Inflammatory macrophage treated with lipopolysaccharide for 4 hours (primary cell): ENCODE measurements at places on chromosomes 13 and 19.

- DNase-seq = no peak
Observed at GRCh38 chr13:105464249-105464648, 1071.2 kb downstream of the EFNB2 start.

DNA sequence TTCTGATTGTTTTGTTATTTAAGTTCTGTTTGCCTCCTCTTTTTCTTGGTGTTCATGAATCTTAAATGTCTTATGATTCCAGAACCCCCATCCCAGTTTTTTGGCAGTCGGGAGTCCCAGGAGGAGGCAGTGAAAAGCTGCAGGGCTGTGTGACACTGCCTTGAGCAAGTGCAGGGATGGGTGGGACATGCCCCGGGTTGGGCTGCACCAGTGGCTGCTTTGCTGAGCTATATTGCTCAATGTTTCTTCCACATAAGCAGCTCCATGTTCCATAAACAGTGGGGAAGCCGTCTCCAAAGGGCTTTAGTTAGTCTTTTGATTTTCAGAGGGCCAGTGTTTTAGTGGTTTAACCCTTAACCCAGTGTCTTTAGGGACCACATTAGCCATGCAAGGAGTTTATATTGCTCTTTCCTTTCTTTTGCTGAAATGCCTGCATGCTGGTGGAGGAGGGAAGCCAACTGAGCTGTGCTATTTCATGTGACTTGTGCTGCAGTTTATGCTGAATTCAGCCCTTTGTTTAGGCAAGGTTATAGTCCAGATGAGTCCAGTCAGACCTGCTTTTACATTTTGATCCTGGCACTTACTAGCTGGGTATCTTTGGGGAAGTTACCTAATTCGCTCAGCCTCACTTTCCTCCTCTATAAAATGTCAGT lies 13.1 kb downstream of the ATP8A2 start:
- no peak for DNase-seq

- DNase-seq = no peak
Observed at GRCh38 chr19:57171551-57172081, 4.3 kb upstream of the DUXA start.

DNA sequence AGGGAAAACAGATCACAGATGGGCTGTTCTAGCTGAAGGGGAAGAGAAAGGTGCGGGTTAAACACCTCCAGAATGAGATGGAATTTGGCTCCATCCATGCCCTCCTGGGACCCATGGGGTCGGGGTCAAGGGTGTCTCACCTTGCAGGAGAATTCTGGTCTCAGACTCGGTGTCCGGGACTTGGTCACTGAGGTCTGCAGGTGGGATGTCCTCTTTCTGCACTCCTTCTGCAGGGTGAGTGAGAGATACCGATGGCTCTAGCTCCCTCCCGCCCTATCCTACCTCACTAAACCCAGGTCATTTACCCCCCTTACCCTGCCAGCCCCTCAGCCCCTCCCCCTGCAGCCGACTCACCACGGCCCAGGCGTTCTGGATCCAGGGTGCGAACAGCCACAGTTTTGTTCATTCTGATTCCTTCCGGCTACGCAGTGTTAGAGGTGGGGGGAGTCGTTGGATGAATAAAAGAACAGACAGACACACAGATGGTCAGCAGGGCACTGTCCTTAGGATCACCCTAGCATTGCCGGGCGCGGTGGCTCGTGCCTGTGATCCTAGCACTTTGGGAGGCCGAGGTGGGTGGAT lies 24.1 kb downstream of the C3 start:
- DNase-seq = no peak
